ENCODE measurements at places on chromosomes 7 and 10.

DNA sequence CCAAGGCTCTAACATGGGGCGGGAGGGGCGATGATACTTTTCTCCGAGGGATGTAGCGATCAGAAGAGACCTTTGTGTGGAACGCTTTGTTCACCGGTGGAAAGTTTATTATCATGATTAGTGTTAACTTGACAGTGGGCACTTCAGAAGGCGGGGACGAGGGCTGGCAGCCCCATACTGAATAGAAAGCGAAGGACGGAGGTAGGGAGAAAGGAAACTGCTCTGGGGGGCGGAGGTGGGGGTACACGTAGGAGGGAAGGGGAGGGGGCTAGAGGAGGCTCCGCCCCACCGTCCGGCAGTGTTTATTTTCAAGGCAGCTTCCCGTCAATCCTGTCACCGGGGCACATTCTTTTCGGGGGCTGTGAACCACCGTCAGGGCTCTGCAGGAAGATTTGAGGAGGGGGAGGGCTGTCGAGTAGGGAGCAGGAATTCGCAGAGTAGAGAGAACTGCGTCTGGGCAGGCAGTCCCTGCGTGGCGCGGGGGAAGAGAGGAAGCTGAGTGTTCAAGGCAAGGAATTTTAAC is 9.4 kb upstream of the NKX2-3 start:
- DNase-seq: no peak

DNA sequence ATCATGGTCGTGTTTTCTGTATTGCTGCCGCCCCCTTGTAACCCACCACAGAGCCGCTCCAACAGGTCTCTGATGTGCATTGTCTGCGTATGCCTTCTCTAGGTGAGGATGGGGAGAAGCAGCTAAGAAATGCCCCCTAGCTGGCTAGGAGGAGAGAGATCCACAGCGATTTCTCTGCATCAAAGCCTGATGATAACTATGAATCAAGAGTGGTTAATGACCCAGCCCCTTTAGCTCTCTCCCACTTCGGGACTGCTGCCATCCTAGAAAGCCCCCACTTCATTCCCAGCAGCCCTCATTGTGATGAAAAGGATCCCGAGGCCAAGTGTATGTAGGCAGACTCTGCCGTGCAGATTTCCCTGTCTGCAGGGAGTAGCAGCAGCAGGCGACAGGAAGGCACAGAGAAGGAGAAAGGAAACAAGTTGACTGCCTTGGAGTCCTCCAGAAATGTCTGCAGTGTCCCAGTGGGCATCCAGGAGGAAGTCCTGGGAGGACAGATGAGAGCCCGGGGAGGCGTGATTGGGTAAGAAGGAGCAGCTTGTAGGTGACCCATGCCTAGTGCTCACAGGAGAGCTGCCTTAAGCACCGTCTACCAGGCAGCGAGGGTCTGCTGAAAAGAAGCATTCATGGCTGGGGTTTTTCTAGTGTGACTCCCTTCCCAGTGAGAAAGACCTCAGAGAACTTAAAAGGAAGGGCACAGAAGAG is 2.9 kb downstream of the PLXNA4 start:
- no peak for DNase-seq

- no peak for DNase-seq
These were observed 2.1 kb downstream of the CTBP2 start for GRCh38 chr10:125158275-125158600.

- peak; percentile 9 for DNase-seq
These were observed 16.5 kb downstream of the AIFM2 start for GRCh38 chr10:70115948-70116682.

GRCh38 chr7:41907444-41907843 is 204.6 kb upstream of the INHBA start:
- no peak for DNase-seq

DNA sequence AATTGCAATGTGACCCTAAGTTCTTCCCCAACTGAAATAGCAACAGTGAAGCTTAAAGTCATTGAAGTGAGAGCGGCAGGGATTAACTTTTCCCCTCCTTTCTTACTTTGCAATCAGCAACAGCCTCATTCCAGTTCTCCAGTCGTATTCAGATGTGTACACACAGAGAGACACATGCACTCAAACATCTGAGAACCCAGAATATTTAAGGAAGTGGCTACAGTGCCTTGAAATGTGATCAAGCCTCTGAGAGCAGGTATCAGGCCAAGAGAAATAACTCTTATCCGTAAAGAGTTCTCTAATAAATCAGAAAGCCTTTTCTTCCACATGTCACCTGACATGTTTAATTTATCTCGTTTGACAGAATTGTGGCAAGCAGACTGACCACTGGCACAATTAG is 388.9 kb upstream of the NPVF start:
- DNase-seq: no peak

DNA sequence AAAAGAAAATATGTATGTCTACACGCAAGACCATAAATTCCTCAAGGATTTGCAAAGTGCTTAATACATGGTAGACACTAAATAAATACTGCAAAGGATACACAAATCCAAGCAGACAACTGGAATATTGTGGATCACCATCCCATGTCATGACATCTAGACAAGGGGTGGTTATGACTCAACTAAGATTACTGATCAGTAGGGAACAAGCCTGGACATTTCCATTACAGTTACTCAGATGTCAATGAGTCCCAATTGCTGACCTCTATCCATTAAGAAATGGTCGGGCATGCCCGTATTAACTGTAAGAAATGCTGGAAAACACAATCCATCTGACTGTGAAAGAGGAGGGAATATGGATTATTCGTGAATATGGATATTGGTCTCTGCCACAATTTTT is 27.6 kb upstream of the RUFY2 start:
- DNase-seq: no peak

- DNase-seq: no peak
These were observed 305.4 kb upstream of the PODXL start for GRCh38 chr7:131861620-131862346.

- no peak for DNase-seq
These were observed 70.0 kb upstream of the SMIM30 start for GRCh38 chr7:113188396-113188795.

GRCh38 chr7:29328045-29328444 is 133.5 kb downstream of the CHN2 start:
- DNase-seq: no peak

GRCh38 chr10:29324220-29324841 is 35.5 kb downstream of the LYZL1 start:
- DNase-seq: no peak

DNA sequence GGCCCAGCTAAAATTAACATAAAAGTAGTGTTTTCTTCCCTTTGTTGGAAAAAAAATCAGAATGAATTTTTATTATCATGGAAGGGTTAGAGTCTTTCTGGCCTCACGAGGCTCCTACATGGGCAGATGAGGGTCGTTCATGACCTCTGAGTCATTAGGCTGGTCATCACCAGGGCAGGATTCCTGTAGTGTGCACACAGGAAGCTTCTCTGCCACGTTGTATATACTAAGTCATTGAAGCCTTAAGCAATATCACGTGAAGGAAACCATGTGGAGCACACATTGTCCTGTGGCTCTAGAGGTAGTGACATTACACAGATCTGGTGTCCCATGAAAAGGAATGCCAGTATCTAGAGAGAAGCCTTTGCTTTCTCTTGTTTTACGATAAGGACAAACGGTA is 84.7 kb upstream of the C1QL3 start:
- DNase-seq: no peak

DNA sequence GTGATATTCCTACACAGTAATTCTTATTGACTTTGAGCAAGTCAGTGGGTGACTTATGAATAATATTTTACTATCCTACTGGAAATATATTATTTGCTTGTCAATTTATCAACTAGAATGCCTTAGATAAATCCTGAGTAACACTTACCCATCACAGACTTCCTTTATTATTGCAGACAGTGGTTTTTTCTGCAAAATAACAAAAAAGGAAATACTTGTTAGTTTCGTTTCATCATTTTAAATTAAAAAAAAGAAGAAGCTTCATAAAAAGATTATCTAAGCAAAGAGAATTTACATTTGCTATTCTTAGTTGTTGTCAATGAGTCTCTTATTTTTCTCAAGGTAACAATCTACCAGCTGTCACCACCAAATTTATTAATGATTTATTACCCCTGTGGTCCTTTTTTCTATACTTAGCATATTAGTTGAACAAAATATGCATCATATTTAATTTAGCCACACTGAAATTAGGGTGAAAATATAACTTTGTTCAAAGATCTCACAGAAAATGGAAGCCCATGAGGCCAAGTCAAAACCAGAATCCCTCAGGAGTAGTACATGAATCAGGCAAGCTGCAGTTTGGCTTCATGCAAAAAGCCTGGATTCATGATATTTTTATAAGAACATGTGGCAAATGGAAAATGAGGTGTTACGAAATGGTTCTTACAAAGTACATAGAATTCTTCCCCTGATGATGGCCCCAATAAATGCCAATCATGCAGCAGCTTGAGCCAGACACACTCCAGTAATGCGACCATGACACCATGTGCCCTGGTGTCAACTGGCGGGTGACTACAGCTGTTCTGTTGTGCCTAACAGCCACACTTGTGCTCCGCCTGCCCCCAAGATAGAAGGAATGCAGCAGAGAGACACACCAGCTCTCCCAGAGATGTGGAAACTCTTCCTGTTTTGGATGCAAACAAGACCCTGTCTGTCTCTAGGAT is 132.6 kb downstream of the ELMO1 start:
- no peak for DNase-seq

DNA sequence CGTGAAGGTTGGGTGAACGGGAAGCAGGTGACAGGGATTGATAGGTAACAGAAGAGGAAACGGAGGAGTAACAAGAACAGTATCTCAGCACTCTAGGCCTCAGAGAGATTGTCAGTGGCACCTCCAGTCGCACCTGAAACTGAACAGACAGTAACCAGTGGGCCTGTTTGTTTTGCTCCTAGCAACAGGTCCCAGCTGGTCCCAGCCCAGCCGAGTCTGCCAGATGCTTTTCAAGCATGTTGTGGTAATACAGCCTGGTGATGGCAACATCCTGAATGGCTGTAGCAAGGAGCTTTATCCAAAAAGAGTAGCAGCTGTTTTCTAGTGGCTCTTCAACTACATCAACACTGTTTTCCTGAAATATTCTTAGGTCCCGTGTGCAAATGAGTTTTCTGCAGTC is 4.7 kb downstream of the CACNB2 start:
- DNase-seq: no peak

DNA sequence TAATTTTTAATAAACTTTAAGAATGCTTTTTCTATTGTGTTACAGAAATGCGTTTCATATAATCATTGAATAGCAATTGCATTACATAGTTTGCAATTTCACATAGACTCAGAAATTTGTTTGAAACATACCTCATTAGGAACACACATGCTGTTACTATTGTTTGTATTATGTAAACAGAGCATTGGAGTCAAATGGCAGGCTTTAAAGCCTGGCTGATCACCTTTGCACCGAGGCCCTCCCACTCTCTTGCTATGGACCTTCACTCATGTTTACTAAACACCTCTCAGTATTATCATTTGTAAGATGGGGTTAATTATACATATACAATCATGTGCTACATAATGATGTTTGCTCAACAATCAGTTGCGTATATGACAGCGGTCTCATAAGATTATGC is 203.6 kb upstream of the NPSR1 start:
- DNase-seq: peak; percentile 14

DNA sequence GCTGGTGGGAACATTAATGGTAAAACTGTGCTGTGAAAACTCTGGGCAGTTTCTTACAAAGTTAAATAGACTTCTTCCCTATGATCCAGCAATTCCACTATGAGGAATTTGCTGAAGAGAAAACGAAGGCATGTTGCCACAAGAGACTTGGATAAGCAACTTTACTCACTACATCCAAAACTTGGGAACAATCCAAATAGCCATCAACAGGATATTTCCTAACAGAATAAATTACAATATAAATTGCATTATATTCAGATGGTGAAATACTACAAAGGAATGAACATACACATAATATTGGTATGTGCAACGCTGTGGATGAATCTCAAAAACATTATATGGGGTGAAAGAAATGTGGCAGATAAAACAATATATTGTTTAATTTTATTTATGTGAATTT is 21.4 kb upstream of the MKI67 start:
- no peak for DNase-seq

GRCh38 chr10:42519761-42520460 is 118.5 kb downstream of the ZNF33B start:
- no peak for DNase-seq

- no peak for DNase-seq
These were observed 165.1 kb upstream of the WNT16 start for GRCh38 chr7:121163699-121164098.

- DNase-seq: no peak
These were observed 202.9 kb upstream of the MTPN start for GRCh38 chr7:136179851-136180721.

- DNase-seq: no peak
These were observed 11.5 kb upstream of the MICU1 start for GRCh38 chr10:72637398-72637857.

DNA sequence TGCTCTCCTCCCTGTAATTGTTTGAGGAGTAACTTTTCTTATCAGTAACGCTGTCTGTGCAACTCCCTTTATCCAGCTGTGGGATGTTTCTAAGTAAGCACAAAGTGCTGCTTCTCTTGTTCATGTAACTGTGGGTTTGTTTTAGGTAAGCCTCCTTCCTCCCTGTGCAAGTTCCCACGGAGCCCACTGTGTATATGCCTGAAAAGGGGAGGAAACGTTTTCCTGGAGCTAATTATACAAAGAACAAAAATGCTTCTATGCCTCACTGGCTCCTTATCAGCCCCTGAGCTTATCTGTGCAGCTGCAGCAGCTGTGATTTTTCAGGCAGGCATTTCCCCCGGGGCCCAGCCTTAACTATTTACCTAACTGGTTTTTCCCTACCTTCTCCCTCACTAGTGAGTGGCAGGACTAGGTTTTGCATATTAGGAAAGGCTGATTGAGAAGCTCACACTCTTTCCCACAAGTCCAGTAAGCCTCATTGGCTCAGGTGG is 593.4 kb upstream of the GHITM start:
- no peak for DNase-seq

GRCh38 chr10:131174651-131175540 is 136.6 kb downstream of the TCERG1L start:
- no peak for DNase-seq

- no peak for DNase-seq
These were observed 1.2 kb upstream of the PFKFB3 start for GRCh38 chr10:6201516-6201975.

- DNase-seq: no peak
These were observed 78.4 kb downstream of the NXPH1 start for GRCh38 chr7:8511855-8512254.

- DNase-seq: no peak
These were observed 77.5 kb downstream of the HGF start for GRCh38 chr7:81692146-81692905.

DNA sequence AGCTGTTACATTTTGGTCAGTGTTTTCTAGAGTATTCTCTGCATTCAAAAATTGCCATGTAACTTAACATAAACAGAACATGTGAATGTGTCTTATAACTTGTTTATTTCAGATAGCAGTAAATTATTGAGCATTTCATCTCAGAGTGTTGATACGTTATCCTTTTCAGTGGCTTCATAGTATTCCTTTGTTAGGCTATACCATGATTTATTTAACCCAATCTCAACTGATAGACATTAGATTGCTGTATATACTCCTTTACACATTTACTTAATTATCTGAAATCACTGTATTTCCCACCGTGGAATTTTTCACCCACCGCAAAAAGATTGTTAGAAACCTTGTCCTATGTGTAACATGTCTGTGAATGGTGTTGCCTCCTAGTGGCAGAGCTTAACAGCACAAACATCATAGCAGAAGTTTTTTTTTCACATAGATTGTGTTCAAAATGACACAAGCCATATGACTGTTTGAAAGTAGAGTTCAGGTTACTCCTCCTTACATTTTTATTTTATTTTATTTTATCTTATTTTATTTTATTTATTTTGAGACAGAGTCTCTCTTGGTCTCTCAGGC is 21.4 kb downstream of the SLF2 start:
- DNase-seq: no peak

GRCh38 chr7:19117870-19118608 is 603 bp upstream of the TWIST1 start:
- peak; percentile 3 for DNase-seq

GRCh38 chr10:132135053-132135872 is 51.5 kb upstream of the DPYSL4 start:
- no peak for DNase-seq
